ENCODE measurements at places on chromosomes 2 and 18.

GRCh38 chr18:75612456-75612855, 185.0 kb upstream of the SMIM21 start:
- no peak for DNase-seq

GRCh38 chr18:62131301-62131909, 55.5 kb downstream of the PIGN start:
- DNase-seq: peak; percentile 76

- DNase-seq: no peak
Measured at GRCh38 chr2:205705511-205706349, 23.4 kb downstream of the NRP2 start.

- no peak for DNase-seq
Measured at GRCh38 chr2:159982270-159982669, 80.1 kb downstream of the PLA2R1 start.

GRCh38 chr18:79467126-79467525, 71.4 kb downstream of the NFATC1 start:
- DNase-seq: no peak

- DNase-seq: no peak
Measured at GRCh38 chr2:172426635-172427255, 641 bp upstream of the ITGA6 start.

DNA sequence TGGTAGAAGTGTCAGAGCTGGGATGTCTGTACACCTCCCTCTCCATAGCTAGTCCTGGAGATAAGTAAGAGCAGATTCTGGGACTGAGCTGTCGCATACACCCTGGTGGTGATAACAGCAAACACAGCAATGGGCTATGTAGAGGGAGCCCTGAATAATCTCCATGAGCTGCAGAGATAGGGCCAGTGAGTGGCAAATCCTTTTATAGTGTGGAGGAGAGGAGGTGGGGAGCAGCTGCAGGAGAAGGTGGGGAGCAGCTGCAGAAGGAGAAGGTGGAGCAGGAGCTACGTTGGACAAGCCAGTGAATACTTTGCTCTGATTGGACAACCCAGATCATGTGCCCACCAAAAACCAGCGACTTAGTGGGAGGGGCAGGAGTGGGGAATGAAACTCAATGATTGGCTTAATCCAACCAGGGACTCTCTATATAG, 85.5 kb downstream of the TMEM247 start:
- DNase-seq: no peak

DNA sequence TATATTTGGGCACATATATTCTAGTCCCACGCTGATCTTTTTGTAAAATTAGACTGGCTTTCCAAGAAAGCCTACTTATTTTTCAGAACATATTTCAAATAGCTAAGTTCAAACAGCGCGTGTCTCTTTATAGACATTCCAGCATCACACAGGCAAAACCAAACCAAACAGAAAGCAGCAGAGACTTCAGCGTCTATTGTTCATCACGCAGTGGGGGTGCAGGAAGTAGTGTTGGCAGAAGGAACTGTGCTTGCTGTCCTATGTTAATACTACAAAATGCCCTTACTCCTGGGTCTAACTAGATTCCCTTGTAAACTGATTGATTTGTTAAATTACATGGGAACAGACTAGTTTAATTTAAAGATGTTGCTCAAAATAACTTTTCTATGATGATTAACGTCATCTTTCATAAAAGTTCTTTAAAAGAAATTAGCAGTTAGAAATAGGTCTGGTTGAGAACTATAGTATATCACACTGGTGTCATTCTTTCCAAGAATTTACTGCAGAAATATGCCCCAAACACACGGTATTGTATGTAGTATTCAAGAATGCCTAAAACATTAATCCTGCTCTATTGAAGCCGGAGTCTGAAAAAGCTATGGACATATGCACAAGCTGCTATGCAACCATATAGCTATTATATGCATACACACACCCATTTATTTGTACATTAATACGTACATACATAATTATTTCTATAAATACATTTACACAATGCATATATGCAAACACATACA, 436.3 kb downstream of the CBLN2 start:
- DNase-seq: peak; percentile 84

GRCh38 chr2:238389988-238390589, 36.6 kb upstream of the ASB1 start:
- DNase-seq: no peak

- DNase-seq: peak; percentile 62
Measured at GRCh38 chr18:32847691-32848090, 74.9 kb upstream of the KLHL14 start.

- DNase-seq: no peak
Measured at GRCh38 chr2:48723129-48723528, 32.4 kb downstream of the LHCGR start.

DNA sequence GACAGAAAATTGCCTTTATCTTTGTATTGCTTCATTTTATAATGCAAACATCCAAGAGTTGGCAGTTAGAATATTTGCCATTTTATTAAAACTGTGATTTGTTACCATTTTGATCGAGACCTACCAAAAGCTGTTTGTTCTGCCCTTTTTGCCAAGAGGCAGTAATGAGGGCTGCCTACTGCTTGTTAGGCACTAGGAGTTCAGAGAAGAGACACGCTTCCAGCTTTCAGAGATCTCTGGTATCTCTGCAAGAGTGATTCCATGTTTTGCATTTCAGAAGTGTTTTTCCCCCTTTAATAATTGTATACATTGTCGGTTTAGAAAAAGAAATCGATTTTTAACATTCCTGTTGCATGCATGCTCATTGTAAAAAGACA, 628 bp downstream of the MRPL30 start:
- DNase-seq: peak; percentile 27

- peak; percentile 75 for DNase-seq
Measured at GRCh38 chr2:36355890-36356297, 316 bp downstream of the CRIM1 start.

DNA sequence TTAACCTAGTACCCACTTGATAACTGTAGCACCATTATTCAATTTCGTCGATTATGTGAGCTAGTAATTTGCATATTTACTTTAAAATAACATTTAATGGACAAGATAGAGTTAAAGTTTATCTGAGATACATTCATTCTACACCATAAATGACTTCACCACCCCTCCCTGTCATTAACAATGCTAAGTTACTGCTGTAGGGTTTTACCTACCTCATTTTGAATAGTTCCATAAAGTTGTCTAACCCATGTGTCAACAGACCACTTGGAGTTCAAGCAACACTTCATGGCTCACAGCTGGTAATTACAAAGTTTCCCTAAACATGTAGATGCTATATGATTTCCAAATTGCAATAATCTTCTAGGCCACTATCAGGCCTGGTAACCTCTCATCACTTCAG, 127.4 kb upstream of the CYP26B1 start:
- no peak for DNase-seq

DNA sequence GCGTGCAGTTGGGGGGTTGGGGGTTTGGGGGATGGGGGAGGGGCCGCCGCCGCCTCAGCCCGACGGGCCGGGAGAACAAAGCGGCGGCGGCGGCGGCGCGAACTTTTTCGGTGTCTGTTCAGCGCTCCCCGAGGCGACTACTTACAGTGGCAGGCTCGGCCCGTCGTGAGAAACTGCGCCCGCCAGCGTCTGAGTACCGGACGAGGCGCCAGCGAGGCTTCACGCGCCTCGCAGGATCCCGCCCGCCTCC, 172 bp downstream of the PRKD3 start:
- peak; percentile 95 for DNase-seq

DNA sequence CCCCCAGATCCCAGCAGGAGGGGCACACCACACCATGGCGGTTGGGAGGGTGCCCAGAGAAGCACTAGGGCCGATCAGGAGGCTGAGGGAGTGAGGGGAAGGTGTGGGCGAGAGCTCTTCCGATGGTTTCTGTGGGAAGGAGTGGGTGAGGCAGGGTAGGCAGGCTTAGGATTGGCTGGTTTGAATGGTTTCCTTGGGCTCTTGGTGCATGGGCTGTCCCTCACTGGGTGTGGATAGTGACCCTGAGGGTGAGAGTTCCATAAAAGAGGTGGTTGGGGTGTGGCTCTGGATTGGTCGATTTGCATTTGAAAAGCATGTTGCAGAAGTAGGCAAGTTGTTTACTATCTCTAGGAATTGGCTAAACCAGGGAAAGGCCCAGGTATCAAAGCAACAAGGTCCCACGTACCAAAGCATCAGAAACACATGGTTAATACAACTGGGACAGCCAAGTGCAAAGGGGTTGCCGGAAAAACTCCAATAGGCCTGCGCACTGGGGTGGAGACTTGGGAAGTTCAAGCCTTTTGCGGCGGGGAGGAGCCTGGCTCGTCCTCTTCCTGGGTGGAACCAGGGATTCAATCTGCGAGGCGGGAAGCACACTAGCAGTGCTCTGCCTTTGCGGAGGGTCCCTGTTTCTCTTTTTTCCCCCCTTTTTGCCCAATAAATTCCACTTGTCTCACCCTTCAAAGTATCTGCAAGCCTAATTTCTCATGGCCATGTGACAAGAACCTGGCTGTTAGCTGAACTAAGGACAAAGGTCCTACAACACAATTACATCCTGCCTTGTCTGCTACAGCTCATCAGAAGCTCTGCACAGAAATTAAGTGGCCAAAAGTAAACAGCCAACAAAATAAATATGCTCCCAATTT, 43.2 kb downstream of the IL1R2 start:
- no peak for DNase-seq

DNA sequence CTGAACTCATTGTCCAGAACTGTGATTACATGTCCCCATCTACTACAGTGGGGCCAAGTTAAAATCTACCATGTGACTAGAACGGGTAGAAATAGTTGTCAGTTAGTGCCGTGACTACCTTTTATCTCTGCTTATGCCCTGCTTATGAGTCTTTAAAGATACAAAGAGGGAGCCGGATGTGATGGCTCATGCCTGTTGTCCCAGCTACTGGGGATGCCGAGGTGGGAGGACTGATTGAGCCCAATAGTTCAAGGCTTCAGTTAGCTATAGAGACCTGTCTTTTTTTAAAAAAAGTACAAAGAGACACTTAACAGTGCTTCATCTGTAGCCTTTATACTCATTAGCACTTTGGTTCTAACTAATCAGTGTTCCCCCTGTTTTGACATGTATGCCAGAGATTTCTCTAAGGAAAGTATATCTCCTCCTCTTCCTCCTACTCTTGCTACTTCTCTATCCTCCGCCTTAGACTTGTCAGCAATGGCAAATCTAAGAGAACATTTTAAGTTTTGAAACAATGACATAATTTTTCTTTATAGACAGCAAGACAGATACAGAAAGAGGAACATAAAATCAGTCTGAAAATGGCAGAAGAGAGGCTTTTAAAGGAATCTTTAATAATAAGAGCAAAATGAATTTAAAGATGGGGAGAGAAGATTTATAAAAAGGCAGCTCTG, 45.0 kb downstream of the NBEAL1 start:
- DNase-seq: no peak

- DNase-seq: no peak
Measured at GRCh38 chr2:215505044-215505786, 69.3 kb upstream of the FN1 start.

- DNase-seq: no peak
Measured at GRCh38 chr2:190994148-190994547, 19.8 kb downstream of the STAT1 start.

GRCh38 chr2:96763511-96764252, 3.0 kb downstream of the CNNM4 start:
- peak; percentile 46 for DNase-seq

DNA sequence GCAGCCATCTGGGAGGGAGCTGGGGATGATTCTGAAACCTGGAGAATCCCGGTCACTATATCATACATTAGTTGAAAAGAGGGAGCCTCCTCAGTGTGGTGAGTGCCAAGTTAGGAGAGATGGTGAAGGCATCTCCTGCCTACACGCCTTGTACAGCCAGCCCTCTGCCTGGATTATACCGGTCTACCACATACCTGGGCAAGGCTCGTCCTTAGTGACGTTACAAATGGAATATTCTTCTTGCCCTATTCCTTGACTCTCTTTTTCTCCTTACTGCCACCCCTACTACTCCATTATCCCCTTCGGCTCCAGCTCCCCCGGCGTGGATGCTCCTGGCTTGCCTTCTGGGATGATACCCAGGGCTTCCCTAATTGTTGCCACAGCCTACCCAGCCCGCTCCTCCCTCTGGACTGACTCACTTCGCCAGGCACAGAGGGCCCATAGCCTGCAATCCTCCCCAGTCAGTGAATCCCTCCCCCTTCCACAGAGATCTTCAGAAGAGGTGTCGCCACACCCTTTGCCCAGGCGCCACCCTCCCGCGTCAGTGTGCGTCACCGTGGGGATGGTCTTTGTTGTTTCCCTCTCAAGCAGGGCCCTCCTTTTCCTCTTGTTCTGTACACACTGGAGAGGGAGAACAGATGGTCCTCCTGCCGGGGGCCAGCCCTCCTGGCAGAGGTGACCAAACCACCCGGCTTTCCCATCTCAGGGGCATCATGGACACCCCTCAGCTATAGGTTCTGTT, 115.2 kb upstream of the EPAS1 start:
- no peak for DNase-seq

GRCh38 chr2:47907039-47907781, 912 bp upstream of the FBXO11 start:
- peak; percentile 20 for DNase-seq

- DNase-seq: no peak
Measured at GRCh38 chr2:239226677-239227581, 173.9 kb downstream of the HDAC4 start.

GRCh38 chr2:46187112-46187618, 110.0 kb upstream of the EPAS1 start:
- no peak for DNase-seq

DNA sequence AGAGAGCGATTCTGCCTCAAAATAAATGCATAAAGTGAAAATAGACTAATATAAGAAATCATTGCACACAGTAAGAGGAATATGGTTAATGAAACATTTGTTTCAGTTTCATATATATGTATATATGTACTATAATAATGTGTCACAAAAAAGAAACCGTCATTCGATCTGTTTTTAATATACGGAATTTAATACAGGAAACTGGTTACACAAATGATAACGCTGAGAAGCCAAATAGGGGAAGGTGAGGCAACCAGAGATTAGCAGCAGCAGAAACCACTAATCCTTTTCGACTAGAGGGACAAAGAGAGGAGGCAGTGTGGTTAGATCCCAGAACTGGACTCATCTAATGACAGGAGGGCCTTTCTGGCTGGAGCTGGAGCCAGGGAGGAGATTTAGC, 64.2 kb upstream of the GREB1L start:
- no peak for DNase-seq
